Bronchial epithelial cell (primary cell): ENCODE measurements at places on chromosomes 11 and 22.
A peak's percentile ranks its signal among the peaks of the same experiment; 100 is the strongest.

DNA sequence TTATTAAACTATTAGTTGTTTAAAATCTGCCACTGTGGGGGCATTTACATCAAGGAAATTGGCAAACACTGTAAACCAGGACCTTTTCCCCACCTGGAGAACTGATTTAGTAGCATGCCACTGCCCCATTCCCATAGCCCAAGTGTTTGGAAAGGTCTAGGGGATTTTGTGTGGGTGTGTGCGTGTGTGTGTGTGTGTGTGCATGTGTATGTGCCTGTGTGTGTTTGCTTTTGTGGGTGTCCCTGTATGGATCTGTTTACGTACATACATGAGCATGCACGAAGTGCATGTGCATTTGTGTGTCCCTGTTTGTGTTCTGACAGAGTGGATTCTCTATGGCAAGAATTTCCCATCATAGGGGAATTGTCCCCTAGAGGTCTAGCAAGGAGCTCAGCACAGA is 62.7 kb upstream of the LMO1 start:
- DNase-seq = no peak

- peak; percentile 79 for DNase-seq
These were observed 105.0 kb downstream of the TRPC6 start for GRCh38 chr11:101478587-101479369.

GRCh38 chr11:79441461-79441875 is 638 bp upstream of the TENM4 start:
- no peak for DNase-seq

DNA sequence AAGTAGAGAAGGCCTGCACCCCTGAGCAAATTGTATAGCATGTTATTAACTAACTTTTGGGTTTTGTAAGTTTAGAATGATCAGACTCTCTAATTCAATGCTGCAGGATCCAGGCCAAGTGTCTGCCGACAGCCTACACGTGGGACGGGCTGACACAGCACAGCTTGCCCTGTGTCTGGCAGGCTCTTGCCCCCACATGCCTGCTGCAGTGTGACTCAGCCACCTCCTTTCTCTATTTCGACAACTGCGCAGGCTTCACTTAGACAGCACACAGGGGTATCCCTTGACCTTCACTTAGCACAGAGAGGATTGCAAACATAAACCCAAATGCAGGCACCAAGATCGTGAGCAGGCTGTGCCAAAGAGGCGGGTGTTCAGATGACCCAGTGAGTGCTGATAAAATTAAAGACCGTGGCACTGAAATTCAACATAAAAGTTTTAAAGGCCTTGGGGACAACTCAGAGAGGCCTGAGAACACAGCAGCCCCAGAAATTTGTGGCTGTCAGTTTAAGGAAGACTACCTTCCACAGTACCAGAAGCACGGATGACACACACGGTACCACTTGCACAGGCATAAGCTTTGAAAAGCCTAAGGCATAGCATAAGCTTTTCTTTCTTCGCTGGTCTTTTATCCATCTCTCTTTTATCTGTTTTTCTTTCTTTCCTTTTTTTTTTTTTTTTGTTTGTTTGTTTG is 37.8 kb downstream of the SCN3B start:
- peak; percentile 91 for DNase-seq

- DNase-seq = no peak
These were observed 188.1 kb downstream of the MYO18B start for GRCh38 chr22:25930083-25930482.

GRCh38 chr11:36574486-36574885 is 6.7 kb downstream of the RAG1 start:
- no peak for DNase-seq

- peak; percentile 35 for DNase-seq
These were observed at the start of gene DGAT2 for GRCh38 chr11:75768112-75768908. Gene DGAT2, plus strand, starts transcription at chr11:75768778. Its CDS starts 214 bp downstream, at chr11:75768992.

GRCh38 chr22:46794491-46794890 is 32.0 kb downstream of the TBC1D22A start:
- no peak for DNase-seq

DNA sequence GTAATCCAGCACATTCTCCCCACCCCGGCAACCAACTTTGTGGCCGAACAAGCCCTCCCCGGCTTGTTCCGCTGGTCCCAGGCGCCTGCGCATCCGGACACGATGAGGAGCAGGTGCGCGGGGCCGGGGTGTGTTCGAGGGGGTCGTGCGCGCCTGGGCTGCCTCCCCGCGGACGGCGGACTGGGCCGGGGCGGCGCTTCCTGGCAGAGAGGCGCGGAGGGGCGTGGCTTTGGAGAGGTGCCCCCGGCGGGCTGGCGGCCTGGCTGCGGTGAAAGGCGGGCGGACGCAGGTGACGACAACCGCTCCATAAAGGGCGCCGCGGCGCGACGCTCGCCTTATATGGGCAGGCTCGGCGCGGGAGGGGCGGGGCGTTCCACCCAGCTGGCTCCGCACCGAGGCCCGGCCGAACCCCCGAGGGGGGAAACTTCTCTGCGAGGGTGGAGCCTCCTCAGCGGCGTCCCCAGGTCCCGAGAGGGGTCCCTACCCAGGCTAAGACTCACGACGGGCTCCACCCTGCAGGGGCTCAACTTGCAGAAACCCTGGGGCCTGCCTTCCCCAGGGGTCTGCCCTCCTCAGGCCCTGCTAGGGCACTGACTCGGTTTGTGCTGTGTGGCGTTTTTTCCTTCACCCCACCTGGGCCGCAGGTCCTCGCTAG is 26.4 kb downstream of the TXN2 start:
- peak; percentile 74 for DNase-seq

- DNase-seq = no peak
These were observed 100.7 kb downstream of the MAML2 start for GRCh38 chr11:96242191-96242847.

GRCh38 chr11:313787-314553 is at the start of gene IFITM1:
Gene IFITM1, plus strand, starts transcription at chr11:314040. Its CDS starts 131 bp downstream, at chr11:314171.
- DNase-seq = peak; percentile 70

DNA sequence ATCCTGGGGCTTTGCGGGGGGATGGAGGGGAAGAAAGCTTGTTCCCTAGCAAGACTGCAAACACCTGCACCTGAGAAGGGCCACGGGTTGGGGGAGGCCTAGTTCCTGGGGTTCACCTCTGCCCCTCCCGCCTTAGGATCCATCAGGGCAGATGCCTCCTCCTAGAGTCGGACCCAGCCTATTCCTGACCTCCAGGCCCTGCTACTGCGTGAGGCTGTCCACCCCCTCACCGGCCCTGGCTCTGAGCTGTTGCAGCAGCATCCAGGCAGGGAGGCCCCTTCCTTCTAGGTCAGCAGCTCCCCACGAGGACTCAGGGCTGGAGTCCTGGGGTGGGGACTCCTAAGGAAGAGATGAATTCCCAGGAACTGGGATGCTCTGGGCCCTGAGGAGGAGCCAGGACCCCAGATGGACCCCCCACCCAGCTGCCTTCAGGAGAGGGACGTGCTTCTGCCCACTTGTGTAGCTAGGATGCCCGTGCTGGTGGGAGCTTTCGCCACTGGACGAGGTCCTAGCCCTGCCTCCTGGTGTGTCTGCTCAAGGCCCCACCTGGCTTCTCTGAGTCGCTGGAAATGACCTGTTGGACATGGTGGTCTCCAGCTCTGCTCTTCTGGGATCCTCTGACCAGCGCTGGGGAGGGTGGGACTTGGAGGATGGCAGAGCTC is 10.3 kb downstream of the MRGPRF start:
- no peak for DNase-seq

- no peak for DNase-seq
These were observed 71.8 kb downstream of the RBFOX2 start for GRCh38 chr22:35956850-35957249.

DNA sequence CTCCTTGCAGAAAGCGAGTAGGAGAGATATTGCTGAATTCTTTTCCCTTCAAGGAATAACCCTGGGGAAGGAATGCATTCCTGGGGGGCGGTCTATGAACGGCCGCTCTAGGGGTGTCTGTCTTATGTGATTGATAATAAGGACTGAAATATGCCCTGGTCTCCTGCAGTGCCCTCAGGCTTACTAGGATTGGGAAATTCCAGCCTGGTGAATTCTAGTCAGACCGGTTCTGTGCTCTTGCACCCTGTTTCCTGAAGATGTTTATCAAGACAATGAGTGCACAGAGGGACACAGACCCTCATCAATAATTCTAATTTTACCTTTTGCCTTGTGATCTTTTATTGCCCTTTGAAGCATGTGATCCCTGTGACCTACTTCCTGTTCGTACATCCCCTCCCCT is 140.7 kb downstream of the LUZP2 start:
- peak; percentile 44 for DNase-seq

- no peak for DNase-seq
These were observed 39.6 kb downstream of the SHISAL1 start for GRCh38 chr22:44273175-44273574.

GRCh38 chr11:113497066-113497910 is 22.1 kb upstream of the DRD2 start:
- no peak for DNase-seq

GRCh38 chr11:5380740-5381342 is 2.8 kb upstream of the OR51M1 start:
- DNase-seq = peak; percentile 58

- DNase-seq = peak; percentile 96
These were observed 304.3 kb upstream of the NCAM1 start for GRCh38 chr11:112656772-112657428.

GRCh38 chr11:30535818-30536217 is 50.3 kb downstream of the MPPED2 start:
- DNase-seq = no peak

- DNase-seq = peak; percentile 86
These were observed 5.7 kb upstream of the ACAT1 start for GRCh38 chr11:108115500-108116140.

- no peak for DNase-seq
These were observed 148.3 kb downstream of the JRKL start for GRCh38 chr11:96538104-96538503.

GRCh38 chr11:112163875-112164685 is at the start of gene IL18:
Gene IL18, minus strand, starts transcription at chr11:112164094. Its CDS starts 9,041 bp downstream, at chr11:112155053.
- peak; percentile 74 for DNase-seq

DNA sequence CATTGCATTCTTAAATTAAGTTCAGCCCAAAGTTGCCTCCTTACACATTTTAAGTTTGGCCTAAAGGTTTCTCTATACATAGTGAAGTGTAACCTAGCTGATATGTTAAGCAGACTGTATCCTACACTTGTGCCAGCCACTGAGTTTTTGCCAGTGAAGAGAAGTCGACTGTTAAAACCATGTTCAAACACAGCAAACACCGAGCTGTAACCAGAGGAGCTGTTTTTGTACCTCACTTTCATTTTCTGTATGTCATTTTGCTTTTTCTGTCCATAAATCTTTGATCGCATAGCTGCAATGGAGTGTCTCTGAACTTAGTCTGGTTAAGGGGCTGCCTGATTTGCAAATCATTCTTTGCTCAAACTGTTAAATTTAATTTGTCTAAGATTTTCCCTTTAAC is 403.7 kb downstream of the LUZP2 start:
- no peak for DNase-seq

DNA sequence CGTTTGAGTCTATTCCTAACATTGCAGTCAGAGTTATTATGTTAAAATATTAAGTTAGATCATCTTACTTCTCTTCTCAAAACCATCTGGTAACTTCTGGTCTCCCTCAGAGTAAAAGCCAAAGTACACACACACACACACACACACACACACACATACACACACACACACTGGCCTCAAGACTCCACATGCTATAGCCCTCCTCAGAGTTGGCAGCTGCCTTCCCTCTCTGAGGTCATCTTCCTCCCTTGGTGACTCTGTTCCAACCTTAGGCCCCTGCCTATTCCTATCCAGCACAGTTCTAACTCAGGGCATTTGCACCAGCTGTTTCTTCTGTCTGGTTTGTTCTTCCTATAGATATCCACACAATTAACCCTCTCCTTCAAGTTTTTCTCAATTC is 272.0 kb upstream of the SESN3 start:
- DNase-seq = peak; percentile 55

- DNase-seq = no peak
These were observed 78.0 kb downstream of the CACNA1I start for GRCh38 chr22:39648630-39648950.

- peak; percentile 12 for DNase-seq
These were observed 11.3 kb downstream of the OSBP2 start for GRCh38 chr22:30705710-30706651.

- no peak for DNase-seq
These were observed 5.8 kb upstream of the BUD13 start for GRCh38 chr11:116778556-116778955.

DNA sequence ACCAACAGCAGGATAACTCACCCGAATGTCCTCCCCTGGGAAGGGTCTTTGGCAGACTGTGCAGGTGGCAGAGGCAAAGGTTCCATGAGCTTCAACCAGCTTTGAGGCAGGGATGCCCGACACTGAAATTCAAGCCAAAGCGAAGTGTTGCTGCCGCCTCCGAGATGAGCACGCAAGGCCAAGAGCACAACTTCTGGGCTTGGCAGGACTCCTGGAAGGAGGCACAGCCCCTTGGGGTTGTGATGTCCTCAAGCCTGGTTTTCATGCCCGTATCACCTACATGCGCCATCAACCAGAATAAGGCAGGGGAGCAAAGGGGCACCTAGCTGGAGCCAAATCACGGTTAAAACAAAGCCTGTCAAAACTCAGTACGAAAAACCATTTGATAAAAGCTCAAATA is 5.7 kb downstream of the SIRT3 start:
- DNase-seq = no peak

GRCh38 chr11:124276081-124276480 is 19.9 kb downstream of the OR8G5 start:
- DNase-seq = no peak

DNA sequence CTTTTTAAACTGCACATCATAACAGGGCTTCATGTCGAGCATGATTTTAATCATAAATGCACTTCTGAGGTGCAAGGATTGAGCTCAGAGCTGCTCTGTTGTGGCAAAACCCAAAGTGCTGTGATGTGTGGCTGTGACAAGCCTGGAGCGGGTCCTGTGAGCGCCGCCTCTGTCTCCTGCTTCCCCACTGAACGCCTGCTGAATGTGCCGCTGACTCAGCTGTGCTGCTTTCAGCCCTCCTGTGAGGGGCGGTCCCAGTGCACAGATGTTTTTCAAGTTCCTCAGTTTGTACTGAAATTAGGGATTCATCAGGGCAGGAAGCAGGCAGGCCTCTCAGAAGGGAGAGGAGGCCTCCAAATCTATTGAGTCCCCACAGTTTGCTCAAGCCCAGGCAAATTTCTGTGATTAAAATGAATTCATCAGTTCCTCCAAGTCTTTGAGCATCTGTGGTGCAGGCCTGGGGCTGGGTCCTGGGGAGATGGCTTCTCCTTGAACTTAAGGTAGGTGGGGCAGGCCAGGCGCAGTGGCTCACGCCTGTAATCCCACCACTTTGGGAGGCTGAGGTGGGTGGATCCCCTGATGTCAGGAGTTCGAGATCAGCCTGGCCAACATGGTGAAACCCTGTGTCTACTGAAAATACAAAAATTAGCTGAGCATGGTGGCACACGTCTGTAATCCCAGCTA is 3.0 kb upstream of the GTSE1 start:
- no peak for DNase-seq
